ENCODE measurements at places on chromosomes 3 and 15. TPM values are rescaled to one million over a fixed set of nuclear protein-coding genes. Genes with fewer than 3 reads are reported as not detected.
A peak's percentile ranks its signal among the peaks of the same experiment; 100 is the strongest.

- DNase-seq: peak; percentile 40
- H3K27me3 ChIP-seq: peaks cover 43% of the 10 kb centered on the region
- no peak overlapping the region for H3K4me3 ChIP-seq
- peaks cover 11% of the 10 kb centered on the region for H3K4me1 ChIP-seq
- H3K36me3 ChIP-seq: no peaks in the 10 kb centered on the region
- no peak overlapping the region for H3K27ac ChIP-seq
These were observed 27.5 kb upstream of the MASP1 start for GRCh38 chr3:187318819-187319616.

- no peak for DNase-seq
- H3K4me1 ChIP-seq: no peaks in the 10 kb centered on the region
- H3K4me3 ChIP-seq: no peak overlapping the region
- H3K27ac ChIP-seq: no peak overlapping the region
- H3K36me3 ChIP-seq: peaks cover 82% of the 10 kb centered on the region
These were observed 33.7 kb downstream of the KIF7 start for GRCh38 chr15:89621547-89621946.

The GP9 gene
- total RNA-seq: not detected

GRCh38 chr3:84904212-84904611 is 54.6 kb upstream of the CADM2 start:
- H3K4me3 ChIP-seq: no peak overlapping the region
- no peaks in the 10 kb centered on the region for H3K4me1 ChIP-seq
- no peak for DNase-seq
- H3K36me3 ChIP-seq: no peaks in the 10 kb centered on the region

The DGKG gene
- 0.58 TPM for total RNA-seq

GRCh38 chr3:25485673-25486072 is 57.6 kb downstream of the RARB start:
- no peaks in the 10 kb centered on the region for H3K27me3 ChIP-seq
- no peak for DNase-seq
- H3K36me3 ChIP-seq: no peaks in the 10 kb centered on the region
- H3K27ac ChIP-seq: no peak overlapping the region

- H3K4me1 ChIP-seq: peaks cover 41% of the 10 kb centered on the region
- H3K36me3 ChIP-seq: peaks cover 68% of the 10 kb centered on the region
- H3K4me3 ChIP-seq: peak overlapping the region; percentile 31
- DNase-seq: no peak
- H3K27ac ChIP-seq: peak overlapping the region; percentile 80
- no peaks in the 10 kb centered on the region for H3K27me3 ChIP-seq
These were observed 7.5 kb downstream of the GYG1 start for GRCh38 chr3:148998715-148999423.

The CCDC9B gene
- total RNA-seq: 2.6 TPM

DNA sequence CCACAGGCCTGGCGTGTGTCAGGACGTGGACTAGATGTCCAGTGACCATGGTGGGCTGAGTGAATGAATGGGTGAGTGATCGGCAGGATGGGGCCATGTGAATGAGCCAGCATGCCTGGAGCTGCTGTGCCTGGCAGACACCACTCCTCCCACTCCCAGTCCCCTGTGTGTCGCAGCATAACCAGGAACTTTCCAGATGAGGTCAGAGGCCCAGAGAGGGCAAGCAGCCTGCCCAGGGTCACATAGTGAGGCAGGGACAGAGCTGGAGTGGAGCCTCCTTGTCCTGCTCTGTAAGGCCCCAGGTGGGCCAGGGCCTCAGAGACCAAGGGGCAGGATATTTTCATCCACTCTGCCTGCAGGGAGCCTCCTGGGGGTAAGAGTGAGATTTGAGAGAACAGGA is 6.4 kb downstream of the IQSEC1 start:
- DNase-seq: no peak
- peak overlapping the region; percentile 35 for H3K27ac ChIP-seq
- no peaks in the 10 kb centered on the region for H3K27me3 ChIP-seq
- peaks cover 33% of the 10 kb centered on the region for H3K4me1 ChIP-seq

The HES1 gene
- total RNA-seq: 11.3 TPM

- no peaks in the 10 kb centered on the region for H3K36me3 ChIP-seq
- no peak overlapping the region for H3K27ac ChIP-seq
- H3K27me3 ChIP-seq: no peaks in the 10 kb centered on the region
- no peak overlapping the region for H3K4me3 ChIP-seq
- no peaks in the 10 kb centered on the region for H3K4me1 ChIP-seq
These were observed 1379.1 kb downstream of the ZPLD1 start for GRCh38 chr3:103813955-103814354.
